Left lung (tissue), 14 donors: ENCODE measurements at places on chromosomes 2 and 18. TPM values are rescaled to one million over a fixed set of nuclear protein-coding genes. Genes with fewer than 3 reads are reported as not detected.

ANKRD30B gene
- total RNA-seq = not detected

- DNase-seq = no peak
These were observed 502 bp downstream of the MERTK start for GRCh38 chr2:111898703-111899514.

DNA sequence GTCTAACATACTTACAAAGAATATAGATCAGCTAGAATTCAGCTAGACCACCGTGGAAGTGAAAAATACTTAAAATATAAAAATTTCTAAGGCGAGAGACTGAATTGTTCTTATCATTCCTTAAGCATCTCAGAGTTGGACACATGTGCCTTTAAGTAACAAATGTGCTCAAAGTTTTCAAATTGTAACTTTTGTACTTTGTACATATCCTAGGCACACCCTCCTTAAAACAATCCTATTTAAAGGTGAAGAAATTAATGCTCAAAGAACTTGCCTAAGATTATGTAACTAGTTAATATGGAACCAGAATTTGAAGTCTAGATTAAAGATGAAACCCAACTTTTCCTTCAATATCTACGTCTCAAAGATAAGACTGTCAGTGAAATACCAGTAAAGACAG lies 74.1 kb downstream of the EML4 start:
- DNase-seq = no peak

DNA sequence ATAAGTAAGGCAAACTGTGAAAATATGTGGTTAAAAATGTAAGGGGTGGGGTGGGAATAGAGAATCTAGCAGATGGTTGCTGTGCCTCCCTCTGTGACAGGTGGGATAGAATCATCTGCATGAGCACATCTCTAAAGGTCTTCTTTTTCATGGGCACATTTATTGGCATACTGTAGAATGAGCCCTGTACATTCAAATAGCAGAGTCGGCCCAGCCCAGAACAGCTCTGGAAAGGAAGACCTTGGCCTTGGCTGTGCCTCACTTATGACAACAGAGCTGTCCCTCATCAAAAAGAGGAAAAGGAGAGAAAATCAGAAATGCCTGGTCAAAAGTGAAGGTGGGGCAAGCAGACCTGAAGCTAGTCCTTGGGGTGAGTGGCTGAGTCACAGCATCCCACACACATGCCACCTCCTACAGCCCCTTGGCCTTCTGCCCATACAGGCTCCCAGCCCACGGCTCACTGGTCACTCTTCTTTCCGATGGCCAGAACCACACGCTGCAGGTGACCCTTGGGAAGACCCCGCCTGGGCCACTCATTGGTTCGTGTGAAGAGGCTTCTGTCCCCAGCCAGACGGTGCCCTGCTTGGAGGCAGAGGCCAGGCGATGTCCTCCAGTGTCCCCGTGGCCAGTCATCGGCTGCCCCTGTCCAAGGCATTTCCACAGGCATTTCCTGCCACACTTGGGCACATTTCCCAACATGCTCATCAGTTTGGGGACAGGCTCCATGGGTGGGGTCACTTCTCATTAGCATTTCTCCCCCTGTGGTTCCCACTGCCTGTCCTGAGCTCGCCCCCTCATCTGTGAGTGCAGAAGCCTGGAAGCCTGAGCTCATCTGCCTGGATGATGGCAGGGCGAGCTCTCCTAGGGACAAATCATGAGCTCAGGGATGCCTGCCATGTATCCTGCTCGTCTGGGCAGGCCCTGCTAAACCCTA lies 113.6 kb downstream of the MCFD2 start:
- DNase-seq = no peak

DNA sequence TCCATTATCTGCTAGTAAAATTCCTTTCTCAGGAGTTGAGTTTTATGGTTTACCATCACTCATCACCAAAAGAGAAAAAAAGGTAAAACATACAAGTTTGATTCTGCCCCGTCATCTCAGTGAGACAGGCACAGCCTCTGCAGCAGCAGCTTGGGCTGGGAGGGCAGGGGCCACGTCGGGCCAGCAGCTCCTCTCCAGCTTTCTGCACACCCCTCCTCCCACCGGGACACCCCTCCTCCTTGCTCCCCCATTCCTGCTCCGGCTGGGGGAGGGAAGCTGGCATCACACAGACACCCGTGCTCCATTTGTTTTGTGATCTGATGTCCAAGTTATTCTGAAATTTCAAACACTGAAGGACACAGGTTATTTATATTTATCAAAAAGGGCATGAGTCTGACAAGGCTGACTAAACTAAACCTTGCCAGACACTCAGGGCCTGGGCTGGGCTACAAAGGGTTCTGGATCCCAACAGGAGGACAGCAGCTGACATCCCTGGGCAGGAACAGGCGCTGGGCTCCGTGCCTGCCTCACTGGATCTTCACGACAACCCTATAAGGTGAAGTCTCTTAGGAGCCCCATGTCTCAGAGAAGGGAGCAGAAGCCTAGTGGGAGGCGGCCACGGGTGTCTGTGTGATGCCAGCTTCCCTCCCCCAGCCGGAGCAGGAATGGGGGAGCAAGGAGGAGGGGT lies 71.4 kb downstream of the HDAC4 start:
- no peak for DNase-seq
